ENCODE measurements at places on chromosomes 2 and 18. TPM values are rescaled to one million over a fixed set of nuclear protein-coding genes. Genes with fewer than 3 reads are reported as not detected.

The DSC3 gene
- 0.02 TPM for total RNA-seq

The SPOPL gene
- total RNA-seq: 6.6 TPM

The GCG gene
- not detected for total RNA-seq

The PLGLB2 gene
- 1.5 TPM for total RNA-seq

DNA sequence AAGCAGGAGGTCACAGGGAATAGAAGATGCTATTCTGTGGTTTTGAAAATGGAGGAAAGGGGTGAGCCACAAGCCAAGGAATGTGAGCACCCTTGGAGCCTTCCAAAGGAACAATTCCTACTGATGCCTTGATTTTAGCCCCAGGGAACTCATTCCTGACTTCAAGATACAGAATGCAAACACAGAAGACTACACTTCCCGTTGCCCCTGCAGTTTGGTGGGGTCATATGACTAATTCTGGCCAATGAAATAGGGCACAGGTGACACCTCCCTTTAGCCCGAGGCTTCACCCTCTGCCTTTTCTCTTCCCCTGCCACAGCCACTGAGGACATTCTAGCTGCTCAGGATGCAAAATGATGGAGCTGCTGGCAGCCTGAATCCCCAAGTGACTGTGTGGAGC lies 126.1 kb downstream of the INHBB start:
- DNase-seq: no peak

DNA sequence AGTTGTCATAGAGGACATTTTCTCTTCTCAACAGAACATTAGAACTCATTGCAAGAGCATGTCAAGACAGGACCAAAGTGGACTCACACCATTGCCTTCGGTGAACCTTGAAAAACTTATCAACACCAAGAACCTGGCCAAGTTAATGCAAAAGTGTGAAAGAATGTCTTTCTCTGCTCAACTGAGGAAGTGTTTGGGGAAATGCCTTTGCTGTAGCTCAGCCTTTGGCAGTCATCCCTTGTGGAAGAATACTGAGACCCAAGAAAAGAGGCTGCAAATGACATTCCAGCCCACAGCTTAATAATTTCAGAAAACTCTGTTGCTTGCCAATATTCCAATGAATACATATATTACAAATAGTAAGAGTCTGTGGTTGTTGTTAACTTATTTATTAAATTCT lies 728.8 kb upstream of the PIK3C3 start:
- no peak for DNase-seq

DNA sequence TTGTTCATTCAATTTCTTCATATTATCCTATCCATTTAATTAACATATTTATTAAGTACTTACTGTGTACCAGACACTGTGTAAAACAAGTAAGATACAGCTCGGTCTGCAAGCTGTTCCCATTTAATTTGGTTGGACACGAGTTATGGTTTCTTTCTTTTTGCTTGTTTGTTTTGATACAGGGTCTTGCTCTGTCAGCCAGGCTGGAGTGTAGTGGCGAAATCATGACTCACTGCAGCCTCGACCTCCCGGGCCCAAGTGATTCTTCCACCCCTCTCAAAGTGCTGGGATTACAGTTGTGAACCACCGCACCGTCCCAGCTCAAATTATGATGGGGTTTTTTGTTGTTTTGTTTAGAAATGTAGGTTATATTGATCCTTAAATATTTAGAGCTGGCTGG lies 9.0 kb downstream of the CYBRD1 start:
- peak; percentile 48 for DNase-seq

DNA sequence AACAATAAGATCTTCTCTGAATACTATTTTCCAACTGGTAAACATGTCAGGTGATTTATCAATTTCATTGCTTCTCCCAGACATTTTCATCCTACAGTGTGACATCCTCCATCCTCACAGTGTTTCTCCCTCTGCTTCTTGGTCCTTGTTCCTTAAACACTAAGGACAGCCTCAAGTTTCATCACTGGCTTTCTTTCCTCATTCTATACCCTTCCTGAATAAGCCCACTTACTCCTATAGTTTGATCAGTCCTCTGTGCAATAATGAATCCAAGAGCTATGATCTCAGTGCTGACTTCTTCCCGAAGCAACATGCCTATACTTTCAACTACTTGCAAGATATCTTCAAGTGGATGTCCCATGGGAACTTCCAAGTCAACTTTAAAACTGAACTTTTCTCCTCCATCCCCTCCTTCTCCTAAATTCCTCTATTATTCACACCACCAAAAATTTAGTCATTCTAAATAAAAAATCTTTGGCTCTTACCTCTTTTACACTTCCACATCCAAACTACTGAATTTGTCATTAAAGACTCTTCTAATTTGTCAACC lies 87.6 kb downstream of the FAM228A start:
- no peak for DNase-seq

Measured in H4 (cell line).